SK-N-SH (cell line): ENCODE measurements at places on chromosomes 6 and 20.

- no peak for DNase-seq
Measured at GRCh38 chr20:11387189-11387754, 530.4 kb upstream of the BTBD3 start.

- DNase-seq = no peak
Measured at GRCh38 chr20:58584881-58585752, 66.0 kb upstream of the STX16 start.

GRCh38 chr20:1020614-1021013 lies 18.5 kb upstream of the RSPO4 start:
- DNase-seq = no peak

DNA sequence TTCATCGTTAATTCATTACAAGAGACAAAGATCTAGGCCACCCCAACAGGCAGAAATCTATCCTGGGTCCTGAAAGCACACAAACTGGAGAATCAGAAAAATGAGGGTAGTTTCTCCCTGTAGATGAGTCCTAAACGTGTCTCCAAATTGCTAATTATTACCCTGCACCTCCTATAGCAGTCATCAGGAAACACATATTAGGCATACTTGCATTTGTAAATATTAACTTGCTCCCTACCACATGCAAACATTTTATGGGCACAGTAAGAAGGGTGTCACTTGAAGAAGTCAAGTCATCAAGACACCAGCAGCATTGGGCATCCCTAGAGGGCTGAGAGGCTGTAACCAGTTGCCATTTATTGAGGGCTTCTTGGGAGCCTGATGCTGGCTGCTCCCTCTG lies 17.9 kb upstream of the SIRPB1 start:
- no peak for DNase-seq
